ENCODE measurements at places on chromosomes 2 and 18.

DNA sequence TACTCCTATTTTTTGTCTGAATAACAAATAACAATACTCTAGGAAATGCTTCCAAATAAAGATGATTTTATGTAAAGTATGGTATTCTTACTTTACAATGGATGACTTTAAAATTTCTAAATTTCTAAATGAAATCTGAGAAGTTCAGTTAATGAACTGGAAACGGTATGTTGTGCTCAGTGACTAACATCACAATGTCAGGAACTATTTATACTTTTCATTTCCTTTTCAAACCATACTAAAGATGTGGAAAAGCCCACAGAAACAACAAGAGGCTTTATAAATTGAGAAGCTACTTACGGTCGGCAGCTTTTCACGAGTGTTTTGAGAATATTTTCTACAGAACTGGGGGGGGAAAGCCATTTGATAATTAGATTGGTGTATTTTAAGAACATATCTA is 31.1 kb downstream of the PSME4 start:
- DNase-seq, result no peak

DNA sequence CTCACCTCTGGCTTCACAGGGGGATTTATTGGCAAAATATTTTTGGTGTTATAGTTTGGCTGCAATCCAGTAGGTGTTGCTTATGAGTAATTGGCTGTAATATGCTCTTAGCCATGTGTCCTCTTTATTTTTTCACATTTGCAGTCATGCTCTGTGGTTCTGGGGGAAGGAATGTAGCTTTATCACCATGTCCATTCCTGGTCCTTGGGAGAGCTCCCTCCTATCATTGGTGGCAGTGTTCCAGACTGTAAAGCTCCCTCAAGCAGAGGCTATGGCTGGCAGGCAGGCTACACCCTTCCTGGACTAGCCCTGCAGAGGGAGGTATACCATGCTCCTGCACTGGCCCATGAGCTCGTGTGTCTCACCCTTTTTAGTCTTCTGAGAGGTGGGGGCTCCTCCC is 120.0 kb upstream of the FSIP2 start:
- DNase-seq, result no peak

DNA sequence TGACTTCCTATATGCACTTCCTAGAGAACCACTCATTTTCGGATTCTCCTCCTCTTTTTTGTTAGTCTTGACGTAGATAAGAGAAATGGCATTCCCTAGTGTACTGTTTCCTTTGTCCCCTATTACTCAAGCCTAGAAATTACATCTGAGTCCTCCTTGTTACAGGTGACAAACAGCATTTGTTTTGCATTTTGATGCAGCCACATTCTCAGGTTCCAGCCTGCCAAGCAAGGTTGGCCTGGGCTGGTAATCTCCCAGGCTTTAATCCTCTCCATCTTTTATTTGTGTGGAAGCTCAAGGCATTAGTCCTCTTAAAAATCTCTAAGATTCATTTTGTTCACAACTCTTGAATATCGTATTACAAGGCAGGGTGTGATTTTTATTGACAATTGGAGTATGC is 318.0 kb upstream of the NRP2 start:
- no peak for DNase-seq

- DNase-seq, result no peak
These were observed 45.6 kb downstream of the MEX3C start for GRCh38 chr18:51151568-51152511.

GRCh38 chr18:57433934-57434535 is 1.1 kb upstream of the ONECUT2 start:
- DNase-seq, result no peak

DNA sequence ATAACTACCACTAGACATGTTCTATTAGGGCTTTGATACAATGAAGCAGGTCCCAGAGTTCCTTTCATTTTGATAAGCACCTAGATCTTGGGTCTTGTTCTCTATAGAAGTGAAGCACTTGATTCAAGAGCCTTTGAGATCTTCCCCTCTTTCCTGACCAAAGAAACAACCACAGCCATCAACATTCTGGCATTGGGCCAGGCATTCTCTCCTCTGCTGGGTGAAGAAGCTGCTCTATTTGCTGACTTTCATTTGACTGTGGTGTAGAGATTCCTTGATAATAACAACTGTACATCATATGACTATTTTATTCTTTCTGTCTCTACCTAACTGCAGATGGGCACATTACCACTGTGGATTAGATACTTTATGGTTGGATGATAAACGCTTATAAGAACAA is 96.6 kb upstream of the LYPD1 start:
- no peak for DNase-seq

- no peak for DNase-seq
These were observed 37.9 kb downstream of the KCNIP3 start for GRCh38 chr2:95334916-95335641.

Measured in hematopoietic multipotent progenitor cell treated with erythropoietin and hydrocortisone succinate and interleukin-3 and kit ligand, for 8 days (in vitro differentiated cells).